ENCODE measurements at places on chromosomes 7 and 10. TPM values are rescaled to one million over a fixed set of nuclear protein-coding genes. Genes with fewer than 3 reads are reported as not detected.

CRHR2 gene
- 0.57 TPM for total RNA-seq

TMEM229A gene
- total RNA-seq: 0.24 TPM

ACADSB gene
- 65.3 TPM for total RNA-seq

NEUROG3 gene
- not detected for total RNA-seq

RELN gene
- total RNA-seq: 0.57 TPM

Measured in cardiac septum (tissue), 1 donor.